NCI-H2029 (cell line): ENCODE measurements at places on chromosomes 6 and 20.

DNA sequence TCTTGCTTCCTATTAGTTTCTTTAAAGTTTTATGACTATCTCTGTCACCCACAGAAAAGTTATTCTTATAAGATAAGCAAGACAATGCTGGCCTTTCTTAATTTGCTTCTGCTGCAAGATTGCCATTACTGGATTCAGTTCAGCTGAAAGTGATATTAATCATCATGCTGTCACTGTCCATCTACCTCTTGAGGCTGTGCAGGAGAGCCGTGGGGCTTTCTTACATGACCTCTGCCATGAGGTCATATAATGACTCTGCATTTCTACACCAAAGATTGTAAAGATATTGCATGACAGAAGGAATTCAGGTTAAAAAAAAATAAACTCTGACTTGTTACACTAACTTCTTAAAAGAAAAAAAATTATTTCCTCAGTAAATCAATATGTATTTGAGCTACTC lies 106.9 kb downstream of the TRDN start:
- DNase-seq = no peak

GRCh38 chr20:62651285-62652021 lies 9.2 kb downstream of the SLCO4A1 start:
- no peak for DNase-seq

GRCh38 chr20:32512047-32512385 lies 73.1 kb downstream of the NOL4L start:
- no peak for DNase-seq

DNA sequence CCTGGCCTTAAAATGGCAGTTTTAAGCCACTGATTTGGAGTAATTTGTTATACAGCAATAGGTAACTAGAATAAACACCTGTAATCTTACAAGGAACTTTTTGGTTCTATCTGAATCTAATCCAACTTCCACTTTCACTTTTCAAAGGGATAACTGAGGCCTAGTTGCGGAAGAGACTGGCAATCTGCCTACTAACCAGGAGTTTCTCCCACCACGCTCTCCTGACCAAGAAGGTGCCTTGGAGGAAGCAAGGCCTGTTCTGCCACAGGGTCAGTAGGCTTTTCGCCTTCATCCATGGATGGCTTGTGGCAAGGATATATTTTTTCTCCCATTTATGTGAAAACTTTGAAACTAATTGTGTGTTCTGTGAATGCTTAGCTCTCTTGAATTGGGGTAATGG lies 12.9 kb upstream of the MYBL2 start:
- no peak for DNase-seq
